ENCODE measurements at places on chromosomes 16 and 17.

- no peak for DNase-seq
Observed at GRCh38 chr17:59094861-59095530, 11.7 kb downstream of the TRIM37 start.

DNA sequence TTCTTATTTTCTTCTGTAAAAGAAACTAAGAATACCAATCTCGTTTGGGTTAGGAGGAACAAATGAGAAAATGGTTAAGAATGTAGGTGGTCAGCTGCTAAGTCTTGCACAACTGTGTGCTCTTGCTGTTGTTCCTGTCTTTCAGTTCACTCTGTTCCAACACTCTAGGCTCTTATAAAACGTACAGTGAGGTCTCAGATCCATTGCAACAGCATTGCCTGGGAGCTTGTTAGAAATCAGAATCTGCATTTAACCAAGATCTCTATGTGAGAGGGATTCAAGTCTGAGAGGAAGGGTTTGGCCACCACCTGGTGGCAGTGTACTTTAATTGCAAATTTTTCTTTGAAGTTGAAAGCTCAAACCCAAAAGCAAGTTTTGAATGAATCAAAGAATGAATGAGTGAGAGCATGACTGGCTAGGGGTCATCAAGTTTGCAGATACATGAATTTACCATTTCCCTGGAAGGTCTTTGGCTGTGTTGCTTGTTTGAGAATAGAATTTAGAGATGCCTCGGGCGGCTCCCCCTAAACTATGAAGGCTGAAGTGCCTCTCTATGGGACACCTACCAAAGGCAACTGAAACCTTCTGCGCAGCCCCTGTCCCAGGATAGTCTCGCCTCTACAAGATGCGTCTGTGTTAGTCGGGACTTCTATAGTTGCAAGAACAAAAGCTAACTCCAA, 2.5 kb downstream of the ALOX15B start:
- DNase-seq = peak; percentile 35

GRCh38 chr16:14569213-14569612, 60.8 kb downstream of the PARN start:
- DNase-seq = no peak

- DNase-seq = no peak
Observed at GRCh38 chr16:2366660-2367309, 26.3 kb upstream of the ABCA3 start.

DNA sequence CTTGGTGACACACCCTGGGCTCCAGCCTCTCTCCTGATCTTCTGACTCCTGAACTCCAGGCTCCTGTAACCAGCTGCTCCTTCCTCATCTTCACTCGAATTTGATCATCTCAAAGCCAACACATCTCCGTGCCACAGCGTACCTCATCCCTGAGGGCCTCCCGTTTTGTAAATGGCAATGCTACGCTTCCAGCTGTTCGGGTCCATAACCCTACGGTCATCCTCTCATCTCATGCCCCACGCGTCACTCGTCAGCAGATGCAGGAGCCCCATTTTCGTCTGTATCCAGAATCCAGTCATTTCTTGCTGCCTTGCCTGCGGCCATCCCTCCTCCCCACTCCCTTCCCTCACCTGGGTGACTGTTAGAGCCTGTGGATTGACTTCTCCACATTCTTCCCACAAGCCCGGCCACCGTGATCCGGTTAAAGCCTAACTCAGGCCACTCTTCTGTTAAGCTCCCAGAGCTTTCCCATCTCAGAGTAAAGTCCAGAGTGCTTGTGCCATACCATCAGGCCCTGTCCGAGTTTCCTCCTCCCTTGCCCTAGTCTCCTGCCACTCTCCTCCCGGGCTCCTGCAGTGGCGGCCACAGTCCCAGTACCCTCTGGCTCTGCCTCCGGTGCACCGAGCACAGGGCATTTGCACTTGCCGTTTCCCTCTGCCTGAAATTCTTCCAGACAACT, 20.3 kb upstream of the AKTIP start:
- no peak for DNase-seq

DNA sequence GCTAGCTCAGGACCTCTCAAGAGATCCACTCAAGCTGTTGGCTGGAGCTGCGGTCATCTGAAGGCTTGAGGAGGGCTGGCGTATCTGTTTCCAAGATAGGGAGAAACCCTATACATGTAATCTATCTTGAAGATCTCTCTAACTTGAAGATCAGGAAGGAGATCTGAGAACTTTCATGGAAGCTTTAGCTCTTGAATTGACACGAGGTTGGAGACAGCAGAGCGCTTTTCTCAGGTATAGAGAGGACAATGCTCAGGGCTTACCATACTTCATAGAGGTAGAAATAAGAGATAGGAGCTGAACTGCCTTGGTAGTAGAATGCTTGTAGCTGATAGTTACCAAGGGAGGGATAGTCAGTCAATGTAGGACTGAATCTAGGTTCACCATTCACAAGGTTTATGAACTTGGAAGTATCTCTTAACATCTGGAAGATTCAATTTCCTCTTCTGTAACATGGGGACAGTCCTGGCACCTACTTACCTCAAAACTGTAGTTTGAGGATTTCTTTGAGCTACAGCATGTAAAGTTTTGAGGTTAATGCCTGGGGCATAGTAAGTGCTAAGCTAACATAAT, 267.0 kb upstream of the MAF start:
- no peak for DNase-seq
